ENCODE measurements at places on chromosomes 11 and 22.
A peak's percentile ranks its signal among the peaks of the same experiment; 100 is the strongest.

GRCh38 chr11:128859563-128860441, 7.3 kb downstream of the KCNJ1 start:
- peak; percentile 56 for DNase-seq

DNA sequence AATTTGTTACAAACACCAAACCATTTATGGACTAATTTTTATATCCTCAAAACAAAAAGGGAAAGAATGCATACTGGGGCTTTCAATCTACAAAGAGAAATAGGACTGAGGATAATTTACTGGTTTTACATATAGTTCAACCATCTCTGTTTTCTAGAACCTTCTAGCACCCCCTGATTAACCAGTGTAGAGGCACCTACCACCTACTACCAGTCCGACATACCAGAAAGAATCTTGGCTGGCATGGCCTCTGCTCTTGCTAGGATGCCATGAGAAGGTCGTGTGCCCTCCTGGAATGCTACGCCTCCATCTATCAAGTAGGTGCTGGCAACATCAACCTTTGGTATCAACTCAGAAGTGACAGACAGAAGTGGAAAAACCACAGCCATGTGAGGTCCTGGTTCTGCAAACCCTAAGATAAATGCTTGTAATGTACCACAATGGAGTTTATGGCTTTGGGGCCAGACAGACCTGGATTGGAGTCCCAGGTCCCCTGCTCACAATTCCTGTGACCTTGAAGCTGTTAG, 28.2 kb downstream of the MYH9 start:
- DNase-seq: no peak

- DNase-seq: no peak
These were observed 22.4 kb downstream of the TSPAN18 start for GRCh38 chr11:44749189-44749588.

GRCh38 chr22:22465782-22466181, 42.8 kb downstream of the ZNF280B start:
- no peak for DNase-seq

- no peak for DNase-seq
These were observed 4.4 kb upstream of the PRSS23 start for GRCh38 chr11:86795949-86796348.

GRCh38 chr11:130909650-130910049, 6.6 kb downstream of the SNX19 start:
- DNase-seq: no peak

DNA sequence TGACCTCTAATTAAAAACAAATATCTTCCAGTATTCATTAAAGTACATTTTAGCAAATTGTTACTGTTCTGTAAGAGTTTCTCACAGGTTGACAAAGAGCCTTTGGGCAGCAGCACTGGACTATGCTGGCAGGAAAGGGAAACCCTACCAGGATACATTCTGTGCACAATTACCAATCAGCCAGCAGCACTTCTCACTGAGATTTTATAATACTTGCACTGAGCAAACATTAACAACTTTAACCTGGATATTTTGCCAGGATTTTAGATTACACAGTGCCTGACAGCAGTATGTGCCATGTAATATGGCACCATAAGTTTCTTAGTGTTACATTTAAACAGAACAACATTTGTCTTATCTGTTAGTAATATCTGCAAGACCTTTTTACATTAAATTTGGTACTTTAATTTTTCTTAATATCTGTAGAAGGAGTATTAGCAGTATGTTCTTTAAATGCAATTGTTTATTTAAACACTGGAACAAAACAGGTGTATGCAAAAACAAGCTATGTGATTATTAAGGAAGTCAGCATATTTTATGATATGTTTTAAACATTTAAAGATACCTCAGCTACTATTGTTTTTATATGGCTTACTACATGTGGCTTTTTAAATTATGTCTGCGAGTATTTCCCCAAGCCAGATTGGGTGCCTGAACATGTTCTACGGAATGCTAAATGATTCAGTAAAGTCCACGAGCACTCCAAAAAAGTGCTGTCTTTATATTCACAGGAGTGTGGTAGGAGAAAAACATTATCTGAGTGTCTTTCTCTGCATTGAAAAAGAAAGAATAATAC, 699.0 kb upstream of the LUZP2 start:
- no peak for DNase-seq

GRCh38 chr11:111542606-111543275, 2.2 kb downstream of the LAYN start:
- DNase-seq: no peak

GRCh38 chr11:68358416-68358815, 46.0 kb downstream of the LRP5 start:
- no peak for DNase-seq

- DNase-seq: no peak
These were observed 428.8 kb downstream of the DYNC2H1 start for GRCh38 chr11:103537904-103538502.

DNA sequence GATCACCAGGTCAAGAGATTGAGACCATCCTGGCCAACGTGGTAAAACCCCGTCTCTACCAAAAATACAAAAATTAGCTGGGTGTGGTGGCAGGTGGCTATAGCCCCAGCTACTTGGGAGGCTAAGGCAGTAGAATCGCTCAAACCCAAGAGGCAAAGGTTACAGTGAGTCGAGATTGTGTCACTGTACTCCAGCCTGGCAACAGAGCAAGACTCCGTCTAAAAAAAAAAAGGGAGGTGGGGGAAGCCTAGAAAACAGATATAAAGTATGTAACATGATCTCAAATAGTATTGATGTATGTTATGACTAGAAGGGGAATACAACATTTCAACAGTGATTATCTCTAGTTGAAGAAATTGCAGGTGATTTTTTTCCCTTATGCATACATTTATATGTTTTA, 61.4 kb downstream of the SLC1A2 start:
- no peak for DNase-seq

DNA sequence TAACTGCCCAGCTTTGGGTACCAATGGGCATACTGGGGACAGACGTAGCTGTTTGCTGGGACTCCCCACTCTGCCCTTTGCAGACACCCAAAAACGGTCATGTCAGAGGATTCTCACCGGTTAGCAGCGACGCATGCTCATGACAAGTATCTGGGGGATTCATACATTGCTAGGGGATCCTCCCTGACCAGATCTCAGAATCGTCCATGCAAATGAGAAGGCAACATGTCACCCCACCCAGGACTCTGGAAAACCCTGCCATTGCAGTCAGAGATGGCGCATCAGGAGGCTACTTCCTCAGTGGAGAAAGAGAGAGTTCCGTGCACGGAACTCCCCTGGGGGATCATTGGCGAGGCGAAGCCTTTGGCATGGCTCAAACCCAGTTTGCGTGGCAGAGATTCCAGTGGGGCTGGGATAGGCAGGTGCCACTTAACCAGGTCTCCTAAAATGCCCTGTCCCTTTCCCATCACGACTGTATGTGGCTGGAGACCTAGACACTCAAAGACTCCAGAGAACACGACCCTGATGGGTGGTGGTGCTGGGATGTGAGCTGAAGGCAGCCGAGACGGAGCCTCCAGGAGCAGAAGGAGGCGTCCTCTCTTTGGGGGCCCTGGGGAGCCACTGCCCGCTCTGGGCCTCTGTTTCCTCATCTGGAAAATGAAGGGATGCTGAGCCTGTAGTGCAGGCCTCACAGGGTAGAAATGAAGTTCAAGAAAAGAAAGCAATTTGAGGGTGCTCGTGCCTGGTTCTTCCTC, 4.9 kb downstream of the RGL4 start:
- DNase-seq: no peak

GRCh38 chr11:107282195-107282594, 175.4 kb downstream of the CWF19L2 start:
- DNase-seq: no peak

- DNase-seq: no peak
These were observed 17.3 kb downstream of the PGM2L1 start for GRCh38 chr11:74380746-74381439.

- DNase-seq: no peak
These were observed 165.9 kb upstream of the NCAM1 start for GRCh38 chr11:112795142-112795815.

DNA sequence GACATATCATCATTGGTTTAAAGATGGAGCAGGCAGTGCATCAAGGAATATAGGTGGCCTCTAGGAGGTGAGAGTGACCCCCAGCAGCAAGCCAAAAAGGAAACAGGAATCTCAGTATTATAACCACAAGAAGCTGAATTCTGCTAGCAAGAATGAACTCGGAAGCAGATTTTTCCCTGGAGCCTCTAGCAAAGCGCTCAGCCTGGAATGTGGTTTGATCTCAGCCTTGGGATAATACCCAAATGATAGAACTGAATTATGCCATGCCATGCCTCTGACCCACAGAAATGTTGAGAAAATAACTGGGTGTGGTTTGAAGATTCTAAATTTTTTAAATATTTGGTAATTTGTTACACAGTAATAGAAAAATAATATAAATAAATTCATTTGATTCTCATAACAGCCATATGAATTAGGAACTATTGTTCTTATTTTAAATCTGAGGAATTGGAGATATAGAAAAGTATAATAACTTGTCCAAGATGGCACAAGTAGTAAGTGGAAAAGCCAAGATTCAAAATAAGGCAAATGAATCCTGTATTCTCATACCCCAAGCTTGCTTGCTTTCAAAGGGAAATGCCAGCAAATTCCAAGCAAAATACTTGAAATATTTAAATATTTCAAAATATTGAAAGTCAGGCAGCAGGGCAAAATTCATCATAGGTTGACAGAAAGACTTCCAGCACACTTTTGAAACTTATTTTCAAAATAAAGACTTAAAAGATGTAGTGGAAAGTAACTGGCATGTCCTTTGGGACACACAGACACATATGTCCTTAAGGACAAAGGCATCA, 567.4 kb downstream of the KCNA4 start:
- DNase-seq: no peak

DNA sequence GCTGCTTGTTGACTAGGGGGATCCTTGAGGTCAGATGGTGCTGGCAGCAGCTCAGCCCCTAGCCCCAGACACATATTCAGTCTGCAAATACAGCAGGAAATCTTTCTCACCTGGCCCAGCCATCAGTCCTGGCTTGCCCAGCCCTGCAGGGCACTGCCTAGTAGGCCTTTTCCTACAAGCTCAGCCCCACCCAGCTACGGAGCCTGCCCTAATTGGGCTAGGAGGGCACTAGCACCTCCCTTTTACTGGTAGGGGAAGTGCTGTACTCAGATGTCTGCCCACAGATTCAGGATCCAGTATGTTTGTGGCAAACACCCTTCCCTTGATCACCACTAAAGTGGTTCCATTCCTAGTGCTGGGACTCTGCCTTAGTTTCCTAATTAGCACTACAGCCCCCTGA, 257.1 kb upstream of the CADM1 start:
- DNase-seq: no peak

GRCh38 chr11:8671651-8672062, 10.8 kb downstream of the TRIM66 start:
- no peak for DNase-seq

- DNase-seq: no peak
These were observed 811.5 kb upstream of the ANO3 start for GRCh38 chr11:25520459-25520858.

DNA sequence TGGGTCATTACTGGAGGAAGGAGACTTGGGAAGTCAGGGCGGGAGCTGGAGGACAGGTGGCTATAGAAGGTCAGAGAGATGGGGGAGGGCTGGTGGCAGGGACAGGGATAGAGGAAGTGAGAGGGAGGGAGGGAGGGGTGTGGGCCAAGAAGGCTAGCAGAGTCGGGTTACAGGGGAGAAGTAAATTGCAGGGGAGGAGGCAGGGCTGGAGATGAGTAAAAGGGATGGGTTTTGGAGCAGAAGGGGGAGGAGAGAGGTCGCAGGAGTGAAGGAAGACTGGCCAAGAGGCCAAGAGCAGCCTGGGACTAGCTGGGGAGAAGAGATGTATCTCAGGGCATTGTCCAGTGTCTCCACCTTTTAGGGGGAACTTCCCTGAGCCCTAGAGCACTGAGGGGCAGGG, 33.0 kb downstream of the LRRC10B start:
- no peak for DNase-seq

- DNase-seq: no peak
These were observed 37.5 kb downstream of the HEPHL1 start for GRCh38 chr11:94058630-94059029.

DNA sequence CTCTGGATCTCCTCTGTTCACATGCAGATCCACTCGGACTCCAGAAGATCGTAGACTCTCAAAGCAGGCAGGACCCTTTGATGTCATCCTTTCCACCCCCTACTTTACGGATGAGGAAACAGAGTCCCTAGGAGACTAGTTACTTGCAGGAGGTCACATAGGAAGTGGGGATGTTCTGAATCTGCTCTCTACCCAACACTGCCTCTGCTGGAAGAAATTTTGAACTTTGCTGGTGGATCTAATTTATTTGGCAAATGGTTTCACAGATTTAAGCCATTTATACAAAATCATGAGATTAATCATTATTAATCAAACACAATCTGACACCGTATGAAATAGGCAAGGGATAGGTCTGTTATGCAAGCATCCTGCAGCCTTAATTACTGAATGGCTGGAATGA, 55.0 kb upstream of the USP47 start:
- DNase-seq: no peak

- DNase-seq: no peak
These were observed 10.4 kb upstream of the EIF3M start for GRCh38 chr11:32573228-32573627.

DNA sequence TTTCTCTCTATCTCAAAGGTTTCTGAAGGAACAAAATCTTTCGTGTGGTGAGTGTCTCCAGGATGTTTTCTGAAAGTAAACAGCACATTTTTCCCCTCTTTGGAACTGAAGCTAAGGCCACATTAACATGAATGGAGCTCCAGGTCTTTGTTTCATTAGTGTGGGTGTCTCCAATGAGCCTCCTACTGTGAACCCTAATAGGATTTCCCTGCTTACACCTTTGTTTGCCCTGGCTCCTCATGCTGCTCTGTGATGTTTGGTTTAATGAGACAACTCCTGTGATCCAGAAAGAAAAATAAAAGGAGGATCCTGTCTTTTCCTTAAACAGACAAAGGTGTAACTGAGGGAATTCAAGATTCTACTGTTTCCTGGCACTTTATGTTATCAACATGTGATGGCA, 76.9 kb upstream of the SLC6A5 start:
- no peak for DNase-seq

DNA sequence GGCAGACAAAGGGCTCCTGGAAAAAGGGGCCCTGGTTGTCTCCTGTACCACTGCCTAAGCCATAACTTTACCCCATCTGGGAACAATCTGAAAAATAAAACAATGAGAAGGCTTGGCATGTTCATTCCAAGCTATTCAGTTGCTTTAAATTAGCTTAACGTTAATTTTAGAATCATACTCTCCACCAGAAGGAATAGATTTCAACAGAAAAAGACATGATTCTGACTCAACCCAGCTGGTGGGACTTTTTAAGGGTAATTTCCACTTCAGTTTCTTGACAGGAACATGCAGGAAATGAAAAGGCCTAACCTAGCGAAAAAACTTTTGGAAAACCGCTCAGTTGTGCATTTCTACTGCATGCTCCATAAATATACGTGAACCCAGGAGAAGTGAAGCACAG, 7.9 kb downstream of the SF3A1 start:
- DNase-seq: no peak

- no peak for DNase-seq
These were observed 40.2 kb downstream of the F2 start for GRCh38 chr11:46759196-46759595.

GRCh38 chr22:44459041-44459440, 39.0 kb downstream of the RTL6 start:
- DNase-seq: no peak

GRCh38 chr11:1573903-1574237, 1.8 kb upstream of the DUSP8 start:
- no peak for DNase-seq

All from activated CD4-positive, CD25-positive, alpha-beta regulatory T cell (primary cell).